ENCODE measurements at places on chromosomes 1 and 21.

DNA sequence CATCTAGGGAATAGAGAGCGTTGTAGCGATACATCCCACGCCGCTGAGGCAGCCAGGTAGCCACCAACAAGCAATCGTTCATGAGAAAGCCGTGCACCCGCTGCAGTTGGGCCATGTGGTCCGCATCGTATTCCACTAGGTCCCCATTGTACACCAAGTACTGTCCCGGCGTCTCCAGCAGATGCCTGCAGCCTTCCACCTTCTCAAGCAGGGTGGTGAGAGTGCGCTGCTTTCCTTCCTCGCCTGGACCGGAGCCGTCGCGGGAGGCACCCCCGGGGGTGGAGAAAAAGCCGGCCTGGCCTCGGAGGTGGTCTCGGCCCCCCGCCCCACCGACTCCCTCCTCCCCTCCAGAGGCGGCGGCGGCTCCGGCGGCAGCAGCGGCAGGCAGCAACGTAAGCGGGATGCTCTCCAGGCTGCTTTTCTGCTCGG lies 595 bp downstream of the EXOC8 start:
- no peak for DNase-seq
- H3K4me1 ChIP-seq, result peaks cover 6% of the 10 kb centered on the region
- no peaks in the 10 kb centered on the region for H3K36me3 ChIP-seq
- peak overlapping the region; percentile 98 for H3K27ac ChIP-seq
- peak overlapping the region; percentile 88 for H3K4me3 ChIP-seq
- no peaks in the 10 kb centered on the region for H3K27me3 ChIP-seq

- peak overlapping the region; percentile 65 for H3K4me3 ChIP-seq
- DNase-seq, result no peak
- peak overlapping the region; percentile 98 for H3K27ac ChIP-seq
- no peaks in the 10 kb centered on the region for H3K36me3 ChIP-seq
Measured at GRCh38 chr1:28087614-28088167, 719 bp downstream of the EYA3 start.

- no peak overlapping the region for H3K4me3 ChIP-seq
- H3K27me3 ChIP-seq, result no peaks in the 10 kb centered on the region
- DNase-seq, result no peak
- H3K36me3 ChIP-seq, result no peaks in the 10 kb centered on the region
Measured at GRCh38 chr1:205842229-205842628, 7.7 kb downstream of the PM20D1 start.

DNA sequence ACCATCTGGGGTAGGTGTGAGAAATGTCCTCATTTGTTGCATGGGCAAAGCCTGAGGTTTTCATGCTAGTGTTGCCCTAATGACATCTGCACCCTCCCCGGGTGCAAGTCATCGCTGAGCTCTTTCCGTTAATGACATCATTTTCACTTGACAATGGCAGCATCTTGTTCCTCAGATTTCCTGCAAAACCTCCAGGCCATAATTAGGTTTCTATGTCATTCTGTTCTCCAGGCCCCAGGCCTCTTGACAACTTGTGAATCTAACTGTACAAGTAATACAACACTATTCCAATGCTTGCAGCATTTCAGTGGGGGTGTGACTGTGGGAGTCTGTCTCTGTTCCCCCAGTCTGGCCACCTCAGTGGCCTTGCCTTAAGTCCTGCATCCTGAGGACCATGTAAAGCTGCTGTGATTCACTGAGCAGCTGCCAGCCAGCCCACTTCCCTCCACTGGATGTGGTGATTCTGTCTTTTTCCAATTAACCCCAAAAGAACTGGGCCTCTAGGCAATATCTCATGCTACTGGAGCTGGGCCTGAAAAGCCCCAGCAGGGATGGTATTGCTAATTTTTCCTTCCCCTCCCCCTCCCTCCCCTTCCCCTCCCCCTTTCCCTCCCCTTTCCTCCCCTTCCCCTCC lies 22.8 kb downstream of the RAB7B start:
- no peak overlapping the region for H3K27ac ChIP-seq
- 0 out of 2 replicates have a peak, but pooled peaks cover 8% of the 10 kb centered on the region for H3K4me1 ChIP-seq
- H3K36me3 ChIP-seq, result no peaks in the 10 kb centered on the region
- no peak for DNase-seq

- no peak overlapping the region for H3K4me3 ChIP-seq
- H3K36me3 ChIP-seq, result no peaks in the 10 kb centered on the region
- no peak overlapping the region for H3K27ac ChIP-seq
- no peaks in the 10 kb centered on the region for H3K4me1 ChIP-seq
Measured at GRCh38 chr1:165487921-165488320, 43.0 kb upstream of the RXRG start.

DNA sequence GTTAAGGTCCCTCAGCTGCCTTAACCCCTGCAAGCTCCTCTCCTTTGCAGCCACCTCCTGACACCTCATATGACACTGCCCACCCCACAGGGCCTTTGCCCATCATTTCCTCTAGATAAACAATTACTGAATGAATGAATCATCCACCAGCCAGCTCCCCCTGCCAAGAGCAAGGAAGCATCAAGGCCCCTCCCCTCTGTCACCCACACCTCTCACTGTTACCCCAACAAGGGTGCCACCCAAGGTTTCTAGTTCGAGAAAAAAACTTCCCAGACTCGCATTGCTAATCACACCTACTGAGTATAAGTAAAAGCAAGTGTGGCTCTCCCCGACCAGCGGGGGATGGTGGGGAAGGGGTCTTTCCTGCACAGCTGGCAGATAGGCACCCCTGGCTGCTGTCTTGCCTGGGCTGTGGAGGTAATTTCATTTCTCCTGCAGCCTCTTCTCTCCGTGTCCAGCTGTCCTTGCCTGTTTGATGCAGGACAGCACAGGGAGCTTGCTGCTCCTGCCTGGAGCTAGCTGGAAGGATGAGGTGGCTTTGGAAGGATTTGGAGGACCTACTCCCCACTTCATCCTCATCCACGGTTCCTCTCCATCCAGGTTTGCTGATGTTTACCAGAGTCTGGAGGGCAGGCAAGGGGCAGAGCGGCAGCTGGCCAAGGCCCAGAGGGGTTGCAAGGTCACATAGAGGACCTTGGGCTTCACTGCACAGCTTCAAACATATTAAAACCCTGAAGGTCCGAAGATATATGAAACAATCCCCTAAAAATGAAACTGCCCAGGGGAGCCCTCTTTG lies 33.1 kb upstream of the LBR start:
- no peak overlapping the region for H3K27ac ChIP-seq
- H3K27me3 ChIP-seq, result no peaks in the 10 kb centered on the region
- 0 out of 2 replicates have a peak, but pooled peaks cover 9% of the 10 kb centered on the region for H3K4me1 ChIP-seq
- H3K36me3 ChIP-seq, result no peaks in the 10 kb centered on the region

- H3K4me1 ChIP-seq, result no peaks in the 10 kb centered on the region
- H3K36me3 ChIP-seq, result peaks cover 3% of the 10 kb centered on the region
- no peaks in the 10 kb centered on the region for H3K27me3 ChIP-seq
Measured at GRCh38 chr1:2067981-2068380, 17.8 kb downstream of the PRKCZ start.

GRCh38 chr1:17192394-17193221 lies 12.3 kb upstream of the PADI1 start:
- no peaks in the 10 kb centered on the region for H3K36me3 ChIP-seq
- H3K27ac ChIP-seq, result no peak overlapping the region
- H3K27me3 ChIP-seq, result no peaks in the 10 kb centered on the region
- H3K4me1 ChIP-seq, result no peaks in the 10 kb centered on the region

DNA sequence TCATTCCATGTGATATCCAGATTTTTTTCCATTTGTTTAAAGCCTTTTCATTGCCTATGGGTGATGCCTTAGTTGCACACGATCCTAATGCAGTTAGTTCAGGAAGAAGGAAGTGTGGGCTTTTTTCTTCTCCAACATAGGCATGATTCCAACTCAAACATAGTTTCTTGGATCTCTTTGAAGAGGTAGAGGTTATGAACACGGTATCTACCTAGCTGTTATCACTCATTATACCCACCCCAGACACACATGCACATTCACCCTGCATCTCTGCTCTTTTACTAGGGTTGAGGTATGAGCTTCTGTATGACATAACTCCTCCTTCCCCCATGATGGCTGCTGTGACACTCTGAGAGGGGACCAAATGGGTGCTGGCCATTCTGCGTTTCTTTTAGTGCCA lies 122.1 kb upstream of the ZNF648 start:
- H3K4me3 ChIP-seq, result no peak overlapping the region
- H3K27ac ChIP-seq, result no peak overlapping the region
- H3K36me3 ChIP-seq, result no peaks in the 10 kb centered on the region
- no peaks in the 10 kb centered on the region for H3K27me3 ChIP-seq
- H3K4me1 ChIP-seq, result peaks cover 16% of the 10 kb centered on the region
- no peak for DNase-seq

GRCh38 chr1:60280256-60280655 lies 206.7 kb upstream of the C1orf87 start:
- H3K27me3 ChIP-seq, result no peaks in the 10 kb centered on the region
- no peak overlapping the region for H3K4me3 ChIP-seq
- DNase-seq, result no peak

GRCh38 chr1:27687906-27688305 lies 15.9 kb upstream of the IFI6 start:
- H3K27me3 ChIP-seq, result no peaks in the 10 kb centered on the region
- DNase-seq, result no peak
- no peak overlapping the region for H3K4me3 ChIP-seq
- H3K36me3 ChIP-seq, result no peaks in the 10 kb centered on the region
- H3K27ac ChIP-seq, result no peak overlapping the region

All from Caco-2 (cell line).